Thoracic aorta endothelial cell (primary cell): ENCODE measurements at places on chromosomes 12 and 14. TPM values are rescaled to one million over a fixed set of nuclear protein-coding genes. Genes with fewer than 3 reads are reported as not detected.

SIX1 gene
- total RNA-seq: 0.65 and 1.2 TPM in 2 replicates

CDK2 gene
- total RNA-seq: 43.2 and 53.2 TPM in 2 replicates

AKAP6 gene
- 0.43 and 0.53 TPM in 2 replicates for total RNA-seq

CLEC4C gene
- not detected in 2 replicates for total RNA-seq

TSPAN9 gene
- 41.6 and 46.1 TPM in 2 replicates for total RNA-seq

BHLHE41 gene
- 0.07 and 0.53 TPM in 2 replicates for total RNA-seq

SLC7A7 gene
- 14.7 and 20.9 TPM in 2 replicates for total RNA-seq

RND1 gene
- total RNA-seq: 0.57 and 1.5 TPM in 2 replicates

AGAP2 gene
- 0.13 and 0.36 TPM in 2 replicates for total RNA-seq

OR10G2 gene
- not detected in 2 replicates for total RNA-seq

B4GALNT3 gene
- 0.14 TPM in 1 of 2 replicates, not detected in the other for total RNA-seq

PPM1H gene
- 2.0 and 2.8 TPM in 2 replicates for total RNA-seq

CACNA2D4 gene
- 0.13 and 0.43 TPM in 2 replicates for total RNA-seq

RHOJ gene
- total RNA-seq: 118 and 241 TPM in 2 replicates

SPIC gene
- not detected in 2 replicates for total RNA-seq

BCAT1 gene
- 234 and 314 TPM in 2 replicates for total RNA-seq

CABP1 gene
- 0.14 TPM in 1 of 2 replicates, not detected in the other for total RNA-seq

CLEC1B gene
- not detected in 2 replicates for total RNA-seq
